ENCODE measurements at places on chromosomes 2 and 18.

- DNase-seq, result no peak
Measured at GRCh38 chr18:9419956-9420631, 55.2 kb upstream of the RALBP1 start.

GRCh38 chr2:177753682-177754491, 318.7 kb downstream of the PDE11A start:
- peak; percentile 4 for DNase-seq

DNA sequence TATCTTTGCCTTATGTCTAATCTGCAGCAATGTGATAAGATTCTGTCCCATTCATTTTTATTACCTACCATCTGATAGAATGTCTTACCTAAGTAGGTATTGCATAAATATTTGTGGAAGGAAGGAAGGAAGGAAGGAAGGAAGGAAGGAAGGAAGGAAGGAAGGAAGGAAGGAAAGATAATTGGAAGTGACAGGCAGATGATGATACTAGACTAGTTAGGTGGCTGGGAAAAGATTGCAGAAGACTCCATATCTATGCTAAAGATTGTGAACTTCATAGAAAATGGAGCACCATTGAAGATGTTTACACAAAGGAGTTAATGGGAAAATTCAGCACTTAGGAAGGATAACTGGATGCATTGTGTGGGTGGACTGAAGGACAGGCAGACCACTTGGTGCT, 909.0 kb downstream of the EPHA4 start:
- no peak for DNase-seq

GRCh38 chr2:221100467-221101089, 471.5 kb downstream of the EPHA4 start:
- no peak for DNase-seq

- no peak for DNase-seq
Measured at GRCh38 chr18:76937597-76937996, 115.2 kb downstream of the ZNF236 start.

- DNase-seq, result no peak
Measured at GRCh38 chr2:29064346-29064715, 10.0 kb downstream of the PCARE start.

- no peak for DNase-seq
Measured at GRCh38 chr18:44702594-44702993, 21.9 kb downstream of the SETBP1 start.

GRCh38 chr2:135029481-135030134, 17.6 kb downstream of the MAP3K19 start:
- DNase-seq, result no peak

DNA sequence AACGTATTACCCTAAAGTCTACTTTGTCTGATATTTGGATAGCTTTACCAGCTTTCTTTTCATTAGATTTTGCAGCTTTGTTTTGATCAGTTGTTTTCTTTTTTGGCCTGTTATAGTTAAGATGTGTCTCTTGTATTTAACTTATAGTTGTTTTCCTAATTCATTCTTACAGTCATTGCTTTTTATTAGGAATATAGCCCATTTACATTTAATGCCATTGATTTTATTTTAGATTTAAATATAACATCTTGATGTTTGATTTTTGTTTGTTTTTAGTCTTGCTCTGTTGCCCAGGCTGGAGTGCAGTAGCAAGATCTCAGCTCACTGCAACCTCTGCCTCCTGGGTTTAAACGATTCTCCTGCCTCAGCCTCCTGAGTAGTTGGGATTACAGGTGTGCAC, 215.9 kb upstream of the HDAC4 start:
- DNase-seq, result no peak

- DNase-seq, result no peak
Measured at GRCh38 chr18:10487154-10487553, 32.7 kb downstream of the APCDD1 start.

DNA sequence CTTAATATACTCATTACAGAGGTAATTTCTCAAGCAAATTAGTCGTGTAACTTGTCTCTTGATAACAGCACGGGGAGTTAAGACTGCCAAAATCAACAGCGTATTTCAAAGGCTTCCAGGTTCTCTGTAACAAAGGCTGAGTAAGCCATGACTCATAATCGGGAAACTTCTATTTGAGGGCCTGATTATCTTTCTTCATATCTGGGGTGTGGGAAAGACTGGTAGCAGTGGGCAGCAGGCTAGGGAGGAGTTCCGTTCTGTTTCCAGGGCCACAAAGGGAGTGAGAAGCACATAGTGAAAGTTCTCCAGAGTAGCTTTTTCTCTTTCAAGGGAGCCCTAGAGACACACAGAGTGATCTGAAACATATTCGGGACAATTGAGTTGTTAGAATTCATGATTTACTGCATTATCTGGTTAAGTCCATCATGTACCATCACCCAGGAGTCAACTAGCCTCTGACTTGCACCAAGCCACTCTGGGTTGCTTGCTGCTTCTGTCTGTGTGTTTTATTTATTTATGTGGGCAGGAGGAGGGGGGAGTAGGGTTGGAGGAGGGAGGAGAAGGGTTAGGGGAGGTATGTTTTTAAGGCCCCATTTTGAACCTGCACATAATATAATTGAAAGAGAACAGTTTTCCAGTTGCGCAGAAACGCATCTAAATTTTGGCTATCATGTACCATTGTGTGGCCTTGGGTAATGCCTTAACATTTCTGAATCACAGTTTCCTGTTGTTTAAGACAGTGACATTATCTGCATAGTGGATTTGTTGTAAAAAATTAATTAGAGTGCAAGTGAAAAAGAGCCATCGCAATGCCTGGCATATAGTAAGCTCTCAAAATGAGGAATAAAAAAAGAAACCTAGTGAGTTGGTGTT, 80.5 kb upstream of the ITPRID2 start:
- DNase-seq, result no peak

- DNase-seq, result no peak
Measured at GRCh38 chr2:64035072-64035942, 16.1 kb upstream of the VPS54 start.

DNA sequence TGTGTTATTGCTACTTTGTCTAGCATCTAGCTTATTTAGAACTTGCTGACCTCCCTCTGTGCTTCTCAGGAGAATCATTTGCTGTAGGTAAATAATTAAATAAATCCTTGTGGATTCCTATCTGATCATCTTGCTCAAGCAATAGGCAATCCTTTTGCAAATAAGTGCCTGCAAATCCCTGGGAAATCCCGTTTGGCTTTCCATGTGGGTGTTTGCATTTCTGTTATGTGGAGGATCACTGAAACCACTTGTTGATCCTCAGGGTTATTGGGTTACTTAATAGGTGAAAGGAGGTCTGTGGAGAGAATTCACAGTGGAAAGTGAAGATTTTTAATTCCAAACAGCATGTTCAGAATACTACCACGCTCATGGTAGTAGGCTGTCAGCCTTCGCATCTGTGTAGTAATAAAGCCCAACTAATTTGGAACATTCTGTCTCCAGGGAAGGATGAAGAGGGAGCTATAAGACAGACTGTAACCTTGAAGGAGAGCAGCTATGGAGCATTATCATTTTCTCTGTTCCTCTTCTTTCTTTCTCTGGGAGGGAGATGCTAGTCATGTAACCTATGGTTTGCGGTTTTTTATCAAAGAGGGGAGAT, 72.5 kb downstream of the GULP1 start:
- DNase-seq, result no peak

All from stimulated activated naive CD8-positive, alpha-beta T cell treated with anti-CD3 and anti-CD28 coated beads, Interleukin-15, Interleukin-2, amounts not matched to agents 100 U/mL and 50 U/mL, for 24 hours (primary cell).